ENCODE measurements at places on chromosomes 11 and 22.

GRCh38 chr22:27133681-27134314, 476.4 kb downstream of the MIAT start:
- DNase-seq: no peak

DNA sequence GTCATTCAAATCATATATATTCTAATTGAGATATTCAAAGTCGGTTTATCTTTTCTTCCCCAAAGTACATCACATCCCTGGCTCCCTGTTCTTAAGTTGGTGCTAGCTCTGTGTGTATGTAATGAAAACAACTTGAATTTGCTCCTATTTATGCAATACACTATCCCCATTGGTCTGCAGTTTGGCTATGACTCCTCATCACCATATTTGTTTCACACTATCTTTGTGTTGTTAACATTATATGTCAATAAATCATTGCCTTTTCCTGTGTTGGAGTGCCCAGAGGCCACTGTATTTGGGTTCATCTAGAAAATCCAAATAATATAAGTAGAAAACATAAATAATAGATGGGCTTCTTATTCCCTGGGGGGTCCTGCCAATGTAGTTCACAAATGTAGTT, 306.6 kb upstream of the TENM4 start:
- DNase-seq: no peak

- peak; percentile 3 for DNase-seq
These were observed 192.5 kb upstream of the SNX19 start for GRCh38 chr11:131108760-131109159.

DNA sequence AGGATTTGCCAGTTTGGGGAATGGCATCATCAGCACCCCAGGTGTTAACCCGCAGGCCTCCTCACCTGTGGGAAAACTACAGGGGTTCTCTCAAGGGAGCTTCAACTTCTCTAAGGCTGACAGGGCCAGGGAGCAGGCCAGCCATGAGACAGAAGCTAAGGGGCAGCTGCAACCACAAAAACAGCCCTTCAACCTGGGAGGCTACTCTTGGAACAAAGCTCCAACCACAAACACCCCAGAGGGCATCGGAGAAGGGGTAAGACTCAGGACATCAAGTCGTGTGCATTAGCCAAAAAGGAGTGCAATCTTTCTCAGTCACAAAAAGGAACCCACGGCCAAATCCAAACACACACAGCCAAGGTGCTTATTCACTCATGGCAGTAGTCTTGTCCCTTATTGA, 103.0 kb downstream of the PLEKHA7 start:
- no peak for DNase-seq

DNA sequence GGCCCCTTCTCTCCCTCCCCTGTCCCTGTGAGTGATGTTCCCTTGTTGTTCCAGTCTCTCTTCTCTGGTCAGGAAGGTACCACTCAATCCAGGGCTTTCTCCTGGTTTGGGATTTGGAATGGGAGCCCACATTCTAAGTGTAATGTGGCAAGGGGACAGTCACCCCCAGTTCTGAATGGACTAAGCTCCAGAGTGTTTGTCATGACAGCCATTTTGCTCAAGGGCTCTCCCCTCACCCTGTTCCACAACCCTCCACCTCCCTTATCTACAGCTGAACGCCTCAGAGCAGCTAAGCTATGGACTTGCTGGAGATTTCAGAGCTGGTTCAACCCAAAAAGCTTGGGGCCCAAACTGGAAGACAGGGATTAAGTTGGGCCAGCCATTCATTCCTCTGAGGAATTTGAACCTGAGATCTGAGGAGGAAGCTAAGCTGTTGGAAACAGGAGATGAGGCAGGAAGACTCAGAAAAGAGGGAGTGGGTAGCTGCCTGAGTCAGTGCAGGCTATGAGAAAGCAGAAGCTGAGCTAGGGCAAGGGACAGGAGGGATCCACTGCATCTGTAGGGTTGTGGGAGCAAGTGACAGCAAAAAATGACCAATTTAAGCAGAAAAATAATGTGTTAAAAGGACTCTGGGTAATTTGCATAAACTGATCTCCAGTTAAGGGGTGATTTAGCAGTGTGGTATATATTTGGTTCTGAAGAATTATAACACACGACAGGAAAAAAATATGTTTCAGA, 22.9 kb upstream of the FCHSD2 start:
- no peak for DNase-seq

DNA sequence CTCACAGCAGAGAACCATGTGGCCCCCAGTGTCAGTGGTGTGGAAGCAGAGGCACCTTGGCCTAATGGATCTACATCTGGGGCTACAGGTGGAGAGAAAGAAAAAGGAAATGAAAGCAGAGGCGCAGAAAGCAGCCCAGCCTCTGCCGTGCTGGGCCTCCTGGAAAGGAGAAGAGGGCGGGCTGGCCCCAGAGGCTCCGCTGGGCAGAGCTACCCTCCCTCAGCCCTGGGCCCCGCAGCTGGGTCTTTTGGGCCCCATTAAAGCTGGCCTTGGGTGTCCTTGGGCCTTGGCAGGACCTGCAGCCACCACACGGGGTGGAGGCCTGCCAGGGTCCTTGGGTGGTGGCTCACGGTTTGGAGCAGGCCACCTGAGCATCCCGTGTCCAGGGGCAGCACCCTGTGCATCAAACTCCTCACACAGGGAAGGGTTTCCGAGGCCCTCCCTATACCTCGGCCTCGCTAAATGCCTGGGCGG, 31.6 kb upstream of the GAL start:
- DNase-seq: no peak

DNA sequence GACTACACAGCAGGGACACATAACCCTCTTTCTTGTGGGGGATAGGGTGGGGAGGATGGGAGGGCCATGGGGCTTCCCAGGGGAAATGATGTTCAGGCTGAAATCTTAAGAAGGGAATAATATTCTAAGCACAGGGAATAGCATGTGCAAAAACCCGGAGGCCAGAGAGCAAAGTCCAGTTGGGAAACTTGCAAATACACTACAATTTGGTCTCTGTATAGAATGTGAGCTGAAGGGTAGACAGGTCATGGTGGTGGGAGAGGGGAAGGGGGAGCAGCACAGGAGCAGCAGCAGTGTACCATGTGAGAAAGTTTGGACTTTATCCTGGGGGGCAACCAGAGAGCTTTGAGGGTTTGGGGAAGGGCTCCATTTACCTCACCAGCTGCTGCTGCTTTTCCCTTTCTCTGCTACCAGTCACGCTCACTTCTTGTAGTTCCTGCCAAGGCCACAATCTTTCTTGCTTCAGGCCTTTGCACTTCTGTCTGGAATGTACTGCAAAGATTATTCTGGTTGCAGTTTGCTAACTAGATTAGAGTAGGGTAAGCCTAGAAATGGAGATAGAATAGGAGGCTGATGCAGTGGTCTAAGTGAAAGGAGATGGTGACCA, 43.0 kb downstream of the KREMEN1 start:
- no peak for DNase-seq

DNA sequence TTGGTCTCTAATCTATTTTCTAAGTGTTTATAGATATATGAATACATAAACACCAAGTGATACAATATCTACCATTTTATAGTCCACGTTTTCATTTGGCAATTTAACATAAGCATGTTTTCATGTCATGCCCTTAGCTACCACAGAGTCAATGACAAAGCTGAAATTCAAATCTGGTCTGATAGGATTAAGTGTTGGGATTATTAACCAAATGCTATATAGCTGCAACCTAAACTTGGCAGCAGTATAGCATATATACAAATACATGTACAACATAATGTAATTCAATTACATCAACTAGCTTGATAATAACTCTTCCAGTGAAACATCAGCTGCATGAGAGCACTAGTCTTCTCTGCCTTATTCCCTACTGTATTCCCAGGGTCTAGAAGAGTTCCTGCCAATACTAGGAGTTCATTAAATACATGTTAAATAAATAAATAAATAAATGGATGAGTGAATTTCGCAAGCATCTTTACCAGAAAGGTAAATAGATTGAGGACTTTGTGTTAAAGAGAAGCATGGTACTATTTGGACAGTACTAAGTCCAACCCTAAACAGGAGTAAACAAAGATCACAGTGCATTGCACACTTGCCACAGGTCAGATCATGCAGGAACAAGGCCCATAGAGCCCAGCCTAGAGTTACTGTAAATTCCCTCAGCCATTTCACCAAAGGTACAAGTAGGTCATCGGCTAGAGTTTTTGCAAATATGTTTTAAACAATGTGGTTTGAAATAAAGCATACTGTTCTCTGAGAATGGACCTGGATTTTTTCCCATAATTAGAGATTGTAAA, 12.8 kb downstream of the SAA4 start:
- no peak for DNase-seq

- no peak for DNase-seq
These were observed 477.8 kb downstream of the BRD1 start for GRCh38 chr22:49349841-49350381.

DNA sequence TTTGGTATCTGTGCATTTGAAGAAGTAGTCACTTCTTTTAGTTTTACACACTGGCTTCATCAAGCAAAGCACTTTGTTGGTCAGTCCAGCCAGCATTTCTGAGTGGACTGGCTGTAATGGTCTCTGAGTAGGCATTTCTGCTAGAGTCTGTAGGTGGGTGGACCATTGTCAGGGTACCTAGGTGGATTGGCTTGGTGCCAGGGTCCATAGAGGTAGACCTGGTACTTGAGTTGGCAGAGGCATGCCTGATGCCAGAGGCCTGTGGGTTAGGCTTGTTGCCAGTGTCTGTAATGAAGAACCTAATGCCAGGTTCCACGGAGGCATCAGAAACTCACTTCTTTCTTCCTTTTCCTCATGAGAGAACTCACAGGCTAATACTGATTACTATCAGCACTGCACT, 157.9 kb upstream of the C11orf87 start:
- no peak for DNase-seq

DNA sequence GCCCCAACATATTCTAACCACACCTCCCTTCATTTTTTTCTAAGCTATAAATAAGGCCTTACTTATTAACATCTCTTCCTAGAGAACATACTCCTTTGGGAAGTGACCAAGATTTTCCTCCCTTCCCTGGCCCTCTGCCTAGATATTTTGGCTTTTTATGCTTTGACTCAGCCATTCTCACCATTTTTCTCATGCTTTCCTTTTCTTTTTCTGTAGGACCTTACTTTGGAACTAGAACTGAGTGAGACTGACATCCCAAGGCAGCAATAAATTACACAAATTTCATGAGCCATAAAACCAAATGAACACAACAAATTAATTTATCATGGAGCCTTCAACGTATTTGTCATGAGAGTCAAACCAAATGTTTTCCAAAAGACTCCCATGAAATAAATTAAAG, 142.7 kb upstream of the CTSC start:
- DNase-seq: peak; percentile 97

GRCh38 chr11:32090545-32091370, at the start of gene RCN1:
TSS of gene RCN1 (plus strand) at chr11:32091074. CDS start at chr11:32091197, 123 bp downstream.
- DNase-seq: peak; percentile 71

DNA sequence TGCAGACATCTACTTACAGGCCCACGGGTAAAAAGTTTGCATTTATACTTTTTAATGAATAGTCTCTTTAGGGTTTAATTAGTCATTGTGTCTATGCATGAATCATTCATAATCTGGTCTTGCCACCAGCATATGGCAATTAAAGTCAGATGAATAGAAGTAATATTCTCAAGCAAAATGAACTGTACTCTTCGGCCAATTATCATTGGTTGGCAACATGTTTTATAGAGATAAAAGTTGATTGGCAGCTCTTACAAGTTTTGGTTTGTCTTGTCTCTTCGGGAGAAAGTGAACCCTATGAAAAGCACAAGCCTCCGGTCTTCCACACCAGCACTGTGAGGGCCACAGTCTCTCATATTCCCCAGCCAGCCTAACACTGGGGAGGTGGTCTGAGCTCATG, 97.8 kb downstream of the OSBP2 start:
- DNase-seq: no peak

GRCh38 chr22:20143883-20144665, 6.8 kb downstream of the CCDC188 start:
- DNase-seq: no peak

DNA sequence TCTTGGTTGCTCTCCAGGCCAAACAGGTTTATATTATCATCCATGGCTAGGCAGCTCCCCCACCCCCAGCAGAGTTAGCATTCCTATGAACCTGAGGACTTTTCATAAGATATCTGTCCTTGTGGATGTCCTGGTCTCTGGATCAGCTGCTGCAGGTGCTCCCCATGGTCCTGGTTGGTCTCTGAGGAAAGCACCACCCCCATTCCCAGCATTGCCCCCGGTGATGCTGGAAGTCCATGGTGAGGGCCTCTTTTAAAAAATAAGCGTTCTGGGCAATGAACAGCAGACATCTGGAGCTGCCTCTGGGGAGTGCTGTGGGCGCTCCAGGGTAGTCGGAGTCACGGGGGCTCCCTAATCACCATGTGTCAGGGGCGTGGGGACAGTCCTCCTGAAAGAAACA, 26.6 kb downstream of the DKK3 start:
- no peak for DNase-seq

All from GM04504 (cell line).